ENCODE measurements at places on chromosomes 6 and 20.

DNA sequence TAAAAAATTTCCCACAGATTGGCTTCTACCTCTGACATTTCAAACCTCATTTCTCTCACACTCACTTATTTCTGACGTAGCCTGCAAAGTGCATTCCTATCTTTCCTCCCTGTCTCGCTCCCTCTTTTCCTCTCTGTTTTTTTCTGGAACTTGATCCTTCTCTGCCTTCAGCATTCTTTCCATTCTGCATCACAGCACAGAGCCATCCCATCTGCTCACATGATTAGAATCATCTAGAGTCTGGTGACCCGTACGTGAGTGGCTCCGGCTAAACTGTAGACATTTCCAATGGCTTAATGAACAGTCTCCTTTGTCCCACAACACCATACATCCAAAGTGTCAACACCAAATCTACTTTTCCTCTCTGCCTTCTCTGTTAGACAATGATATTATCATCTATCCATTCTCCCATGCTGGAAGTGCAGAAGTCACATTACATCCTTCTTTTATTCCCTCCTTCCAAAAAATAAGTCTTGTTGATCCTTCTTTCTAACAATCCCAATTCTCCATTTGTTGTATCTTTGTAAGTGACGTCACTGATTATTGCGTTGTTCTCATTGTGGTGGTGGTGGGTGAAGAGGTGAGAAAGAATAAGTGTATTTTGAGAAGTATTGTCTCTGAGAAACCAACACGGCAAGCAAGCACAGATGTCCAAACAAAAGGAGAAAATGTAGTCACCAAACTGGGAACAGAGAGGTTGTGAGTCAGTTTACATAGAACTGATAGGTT, 41.6 kb downstream of the OPRM1 start:
- DNase-seq = no peak

DNA sequence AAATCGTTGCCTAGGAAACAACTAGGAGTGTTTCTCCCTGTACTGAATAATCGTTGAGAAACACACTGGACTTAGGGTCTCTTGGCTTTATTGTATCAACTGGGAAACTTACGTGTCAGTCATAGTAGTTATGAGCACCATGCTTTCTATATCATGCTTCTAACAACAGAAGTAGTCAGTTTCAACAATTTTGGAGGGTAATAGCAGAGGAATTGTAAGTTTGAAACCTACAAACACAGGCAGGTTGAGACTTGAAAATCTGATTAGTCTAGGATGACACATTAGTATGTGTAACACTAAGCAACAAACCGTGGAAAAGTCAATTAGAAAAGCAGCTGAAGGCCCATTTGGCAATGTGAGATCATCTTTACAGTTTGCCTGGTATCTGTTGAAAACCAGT, 43.9 kb upstream of the FABP7 start:
- no peak for DNase-seq

DNA sequence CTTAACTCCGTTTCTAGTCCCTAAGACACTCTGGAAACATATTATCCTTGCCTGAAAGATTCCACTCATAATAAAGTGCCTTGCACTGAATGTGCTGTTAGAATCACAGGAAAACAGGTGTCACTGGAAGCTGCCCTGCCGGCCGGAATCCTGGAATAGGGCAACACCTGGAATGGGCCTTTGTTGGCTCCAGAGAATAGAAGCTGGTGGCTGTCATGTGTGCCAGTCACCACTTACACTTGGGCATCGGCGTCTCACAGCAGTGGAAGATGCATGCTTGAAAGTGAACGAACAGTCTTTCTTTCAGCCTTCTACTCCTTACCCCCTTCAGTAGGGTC, 90.8 kb upstream of the AFDN start:
- no peak for DNase-seq

DNA sequence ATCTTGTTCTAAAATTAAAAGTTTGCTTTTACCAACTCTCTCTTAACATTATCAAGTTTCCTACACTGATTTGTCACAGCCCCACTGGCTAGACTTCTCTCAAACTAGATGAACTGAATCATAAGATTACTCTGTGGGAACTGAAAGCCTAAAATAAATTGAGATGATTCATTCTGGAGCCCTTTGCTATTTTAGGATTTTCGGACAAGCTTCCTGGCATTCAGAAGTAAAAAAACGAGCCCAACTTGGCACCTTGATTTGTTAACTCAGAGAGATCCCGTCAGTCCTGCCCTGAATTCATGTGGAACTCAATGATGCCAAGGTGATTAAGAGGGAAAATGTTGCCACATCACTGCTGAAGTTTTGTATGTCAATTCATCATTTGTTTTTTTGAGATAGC, 122.0 kb upstream of the NRSN1 start:
- no peak for DNase-seq

DNA sequence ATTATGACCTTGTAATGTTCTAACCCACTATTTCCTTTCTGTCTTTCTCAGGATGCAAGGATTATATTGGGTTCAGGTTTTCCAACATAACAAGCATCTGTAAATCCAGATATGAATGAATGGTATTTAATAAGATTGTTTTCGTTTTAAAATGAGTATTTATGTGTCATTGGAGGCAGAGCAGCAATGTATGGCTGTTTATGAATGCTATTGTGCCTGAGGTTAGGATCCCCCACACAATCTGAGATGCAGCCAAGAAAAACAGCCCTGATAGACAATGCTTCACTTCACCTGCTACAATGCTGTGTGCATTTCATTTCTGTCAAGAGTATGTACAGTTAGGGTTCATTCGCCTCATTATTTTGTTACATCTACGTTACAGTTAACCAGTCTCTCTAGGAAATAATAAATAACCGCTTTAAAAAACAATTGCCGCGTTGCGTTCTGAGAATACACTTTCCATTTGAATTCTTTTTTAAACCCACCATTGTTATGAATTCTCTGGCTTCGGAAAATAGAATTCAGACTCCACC, 19.6 kb downstream of the TFAP2A start:
- no peak for DNase-seq

DNA sequence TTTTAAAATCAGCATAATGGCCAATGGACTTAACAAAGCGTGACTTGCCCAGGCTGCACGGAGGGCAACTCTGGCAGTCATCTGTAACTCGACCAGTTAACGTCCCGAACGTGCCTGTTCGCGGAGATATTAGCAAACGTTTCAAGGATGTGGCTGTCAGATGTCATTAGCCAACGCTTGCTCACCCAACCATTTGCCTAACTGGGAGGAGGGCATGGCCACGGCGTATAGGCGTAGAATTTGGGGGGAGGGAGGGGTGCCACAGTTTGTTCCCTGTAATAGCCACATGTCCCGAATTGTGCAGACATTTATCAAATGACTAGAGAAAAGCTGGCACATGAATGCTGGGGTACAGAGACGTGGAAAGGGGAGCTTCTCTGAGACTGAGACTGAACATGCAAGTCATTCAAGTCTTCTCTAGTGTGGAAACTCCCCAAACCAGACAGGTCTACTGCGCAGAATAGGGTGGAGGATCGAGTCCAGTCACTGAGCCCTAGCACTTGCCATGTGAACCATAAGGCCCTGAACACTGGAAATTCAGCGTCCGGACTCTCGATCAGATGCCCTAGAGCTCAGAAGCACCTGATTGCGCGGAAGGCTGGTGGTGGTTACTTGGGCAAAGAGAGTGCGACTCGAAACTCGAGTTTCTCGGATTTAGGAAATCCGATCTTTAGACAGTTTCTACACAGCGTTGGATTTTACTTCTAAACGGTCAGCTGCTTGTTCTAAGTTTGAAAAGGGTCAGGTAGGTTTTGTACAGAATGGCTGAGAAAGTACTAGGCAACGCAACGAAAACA, 32.6 kb downstream of the TFAP2B start:
- no peak for DNase-seq

GRCh38 chr6:95266537-95267258, 310.6 kb upstream of the MANEA start:
- DNase-seq = no peak

GRCh38 chr6:162963861-162964260, 236.1 kb downstream of the PACRG start:
- no peak for DNase-seq

GRCh38 chr20:14700639-14700960, 363.2 kb upstream of the FLRT3 start:
- DNase-seq = no peak

GRCh38 chr6:113825781-113826180, 31.4 kb upstream of the MARCKS start:
- DNase-seq = no peak

GRCh38 chr6:52577778-52578463, 1.1 kb upstream of the TRAM2 start:
- DNase-seq = no peak

DNA sequence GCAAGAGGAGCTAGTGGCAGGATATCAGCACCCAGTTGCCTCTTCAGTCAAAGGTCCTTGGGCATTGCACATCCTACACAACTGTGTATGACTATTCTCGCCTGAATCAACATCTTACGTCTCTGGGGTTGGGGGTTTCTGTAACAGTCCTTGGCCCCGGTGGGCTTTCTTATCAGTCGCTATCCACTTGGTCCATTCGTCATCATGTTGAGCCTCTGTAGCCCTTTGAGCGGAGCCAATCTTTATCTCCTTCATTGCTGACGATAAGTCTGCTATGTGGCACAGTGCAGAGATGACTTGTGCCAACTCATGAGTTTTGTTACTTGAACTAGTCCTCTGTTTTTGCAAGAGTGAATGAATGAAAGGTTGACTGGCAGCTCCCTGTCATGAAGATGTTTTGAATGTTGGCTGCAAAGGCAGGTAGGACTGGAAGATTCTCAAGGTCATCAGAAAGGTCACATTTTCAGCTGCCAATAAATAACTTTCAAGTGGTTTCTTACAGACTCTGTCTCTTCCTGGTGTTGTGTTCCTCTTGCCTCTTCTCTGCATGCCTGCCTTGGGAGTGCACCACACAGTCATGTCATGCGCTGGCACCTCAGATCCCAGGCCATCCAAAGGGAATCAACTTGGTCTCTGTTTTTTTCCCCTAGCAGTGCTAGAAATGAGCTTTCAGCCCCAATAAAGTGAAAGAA, 238.9 kb downstream of the SLC24A3 start:
- DNase-seq = no peak

DNA sequence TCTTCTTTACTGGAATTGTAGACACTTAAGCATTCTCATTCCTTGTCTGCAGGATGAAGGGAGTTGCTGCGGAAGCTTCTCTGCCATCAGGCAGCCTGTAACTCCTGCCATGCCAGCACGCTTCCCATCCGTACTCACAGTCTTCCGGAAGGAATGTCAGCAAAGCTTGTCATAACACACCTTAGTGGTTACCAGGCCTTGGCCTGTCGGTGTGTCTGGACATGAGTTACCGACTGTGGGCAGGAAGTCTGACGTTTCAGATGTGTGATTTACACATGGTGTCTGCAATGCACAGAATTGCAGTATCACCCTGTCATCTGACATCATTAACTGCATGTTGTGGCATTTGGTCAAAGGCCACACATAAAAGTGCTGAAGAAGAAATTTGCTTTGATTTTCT, 102.2 kb downstream of the SLC24A3 start:
- no peak for DNase-seq

DNA sequence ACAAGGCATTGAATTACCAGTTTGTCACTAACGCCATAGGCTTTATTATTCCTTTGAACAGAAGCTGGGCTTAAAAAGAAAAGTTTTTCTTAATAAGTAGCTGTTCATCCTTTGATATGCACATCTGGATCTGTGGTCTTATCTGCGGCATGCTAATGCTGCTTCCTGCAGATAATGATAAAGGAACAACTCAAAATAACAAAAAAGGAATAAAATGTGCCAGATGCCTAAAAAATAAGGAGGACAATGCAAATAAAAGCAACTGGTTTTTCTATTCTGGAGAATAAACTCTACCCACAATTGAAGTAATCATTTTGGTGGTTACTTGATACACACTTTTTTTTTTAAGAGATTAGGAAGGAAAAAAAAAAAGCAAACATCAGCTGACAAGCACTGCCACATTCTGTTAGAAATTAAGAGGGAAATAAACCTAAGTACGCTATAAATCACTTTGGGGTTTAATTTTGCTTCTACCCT, 156.8 kb upstream of the SALL4 start:
- no peak for DNase-seq

GRCh38 chr6:69594405-69594804, 202.4 kb downstream of the LMBRD1 start:
- no peak for DNase-seq

- DNase-seq = no peak
Observed at GRCh38 chr6:3231247-3232016, 4.0 kb upstream of the TUBB2B start.

GRCh38 chr6:114267897-114268296, 74.9 kb downstream of the HS3ST5 start:
- DNase-seq = no peak

GRCh38 chr6:129236001-129236517, 353.1 kb downstream of the LAMA2 start:
- no peak for DNase-seq

- DNase-seq = no peak
Observed at GRCh38 chr6:125550892-125551291, 198.5 kb upstream of the HEY2 start.

GRCh38 chr6:42769836-42770235, 12.0 kb upstream of the BICRAL start:
- DNase-seq = no peak

GRCh38 chr20:14723614-14724013, 386.2 kb upstream of the FLRT3 start:
- no peak for DNase-seq

DNA sequence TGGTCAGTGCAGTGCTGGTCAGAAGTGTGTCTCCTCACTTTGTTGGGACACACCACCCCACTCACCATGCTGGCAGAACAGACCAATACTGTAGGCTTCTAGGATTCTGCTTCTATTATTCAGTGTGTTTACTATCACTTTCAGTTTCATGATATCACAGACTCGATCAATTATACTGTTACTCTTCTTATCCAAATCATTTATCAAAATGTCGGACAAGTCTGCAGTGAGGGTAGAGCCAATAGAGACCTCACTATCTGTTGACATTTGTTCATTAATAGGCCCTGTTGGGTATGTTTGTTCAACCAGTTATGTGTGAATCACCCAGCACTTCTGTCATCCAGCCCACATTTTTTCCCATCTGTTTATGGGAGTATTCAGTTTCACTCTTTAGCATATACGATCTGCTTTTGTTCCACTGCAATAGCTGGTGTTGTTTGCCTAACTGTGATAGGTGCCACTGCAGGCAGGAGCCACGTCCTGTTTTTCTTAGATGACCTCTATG, 140.1 kb downstream of the NRN1 start:
- no peak for DNase-seq

GRCh38 chr20:40843251-40843650, 154.2 kb upstream of the MAFB start:
- no peak for DNase-seq
